ENCODE measurements at places on chromosomes 5 and 9.

DNA sequence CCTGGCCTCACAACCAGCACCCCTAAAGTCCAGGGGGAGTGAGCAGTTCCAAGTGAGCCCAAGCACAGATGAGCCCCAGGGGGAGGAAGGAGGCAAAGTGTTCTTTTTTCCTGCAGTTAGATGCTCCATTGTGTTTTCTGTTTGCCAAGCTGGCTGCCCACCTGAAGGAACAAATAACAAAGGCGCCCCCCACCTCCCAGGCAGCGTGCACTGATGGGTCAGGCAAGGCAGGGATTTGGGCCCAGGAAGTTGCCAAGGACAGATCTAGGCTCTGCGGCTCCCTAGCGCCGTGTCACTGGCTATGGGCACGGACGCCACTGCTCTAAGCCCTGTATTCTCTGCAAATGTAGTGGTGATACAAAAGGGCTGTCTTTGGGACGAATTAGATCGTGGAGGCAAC, 21.8 kb downstream of the FGF1 start:
- DNase-seq = no peak

DNA sequence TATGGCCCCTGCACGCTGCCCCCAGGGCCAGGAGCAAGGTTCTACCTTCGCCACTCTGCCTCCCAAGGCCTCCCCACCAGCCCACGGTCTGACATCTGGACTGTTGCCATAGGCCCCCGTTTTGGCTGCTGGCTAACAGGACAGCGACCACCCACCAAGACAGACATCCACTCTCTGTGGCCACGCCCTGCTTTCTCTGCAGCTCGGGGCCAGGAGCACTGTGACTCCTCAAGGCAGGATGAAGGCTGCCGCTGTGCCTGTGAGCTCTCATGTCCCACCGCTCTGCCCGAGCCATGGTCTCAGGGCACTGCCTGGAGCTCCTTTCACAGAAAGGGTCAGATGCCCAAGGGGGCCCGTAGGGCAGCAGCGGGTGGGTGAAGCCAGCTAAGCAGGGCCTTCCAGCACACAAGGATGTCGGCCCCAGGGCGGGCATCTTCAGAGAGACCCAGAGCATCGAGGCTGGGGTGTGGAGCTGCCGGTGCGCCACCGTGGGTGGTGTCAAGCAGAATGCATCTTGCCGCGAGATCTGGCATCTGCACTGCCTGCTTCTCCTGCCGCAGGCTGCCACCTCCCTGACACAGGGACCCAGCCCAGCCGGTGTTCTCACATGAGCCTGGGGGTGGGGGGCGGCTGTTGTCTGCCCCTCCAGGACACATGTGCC, 92.2 kb upstream of the ADAMTS2 start:
- no peak for DNase-seq

DNA sequence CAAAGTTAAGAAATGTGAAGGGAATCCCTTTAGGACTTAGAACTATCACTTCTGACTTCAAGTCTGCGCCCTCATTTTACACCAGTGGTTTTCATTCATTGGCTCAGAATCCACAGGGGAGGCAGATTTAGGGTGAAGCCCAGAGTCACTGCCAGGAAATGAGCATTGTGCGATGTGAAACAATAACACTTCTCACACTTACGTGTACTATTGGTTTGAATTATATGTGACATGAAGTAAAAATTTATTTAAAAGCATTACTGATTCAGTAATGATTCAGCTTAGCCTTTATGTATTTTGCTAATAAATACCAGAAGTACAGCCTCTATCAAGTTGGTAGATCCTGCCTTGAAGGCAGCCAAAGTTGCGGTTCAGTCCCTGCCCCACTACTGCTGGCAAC, 98.6 kb downstream of the PAM start:
- no peak for DNase-seq

- no peak for DNase-seq
Observed at GRCh38 chr5:40831346-40832210, 3.4 kb downstream of the RPL37 start.

GRCh38 chr5:150658121-150658520, 2.9 kb upstream of the MYOZ3 start:
- DNase-seq = no peak

GRCh38 chr5:39843767-39844166, 419.0 kb upstream of the DAB2 start:
- no peak for DNase-seq

- DNase-seq = no peak
Observed at GRCh38 chr5:157965989-157966388, 107.0 kb upstream of the CLINT1 start.

- DNase-seq = no peak
Observed at GRCh38 chr9:114011313-114011712, 66.8 kb downstream of the AMBP start.

DNA sequence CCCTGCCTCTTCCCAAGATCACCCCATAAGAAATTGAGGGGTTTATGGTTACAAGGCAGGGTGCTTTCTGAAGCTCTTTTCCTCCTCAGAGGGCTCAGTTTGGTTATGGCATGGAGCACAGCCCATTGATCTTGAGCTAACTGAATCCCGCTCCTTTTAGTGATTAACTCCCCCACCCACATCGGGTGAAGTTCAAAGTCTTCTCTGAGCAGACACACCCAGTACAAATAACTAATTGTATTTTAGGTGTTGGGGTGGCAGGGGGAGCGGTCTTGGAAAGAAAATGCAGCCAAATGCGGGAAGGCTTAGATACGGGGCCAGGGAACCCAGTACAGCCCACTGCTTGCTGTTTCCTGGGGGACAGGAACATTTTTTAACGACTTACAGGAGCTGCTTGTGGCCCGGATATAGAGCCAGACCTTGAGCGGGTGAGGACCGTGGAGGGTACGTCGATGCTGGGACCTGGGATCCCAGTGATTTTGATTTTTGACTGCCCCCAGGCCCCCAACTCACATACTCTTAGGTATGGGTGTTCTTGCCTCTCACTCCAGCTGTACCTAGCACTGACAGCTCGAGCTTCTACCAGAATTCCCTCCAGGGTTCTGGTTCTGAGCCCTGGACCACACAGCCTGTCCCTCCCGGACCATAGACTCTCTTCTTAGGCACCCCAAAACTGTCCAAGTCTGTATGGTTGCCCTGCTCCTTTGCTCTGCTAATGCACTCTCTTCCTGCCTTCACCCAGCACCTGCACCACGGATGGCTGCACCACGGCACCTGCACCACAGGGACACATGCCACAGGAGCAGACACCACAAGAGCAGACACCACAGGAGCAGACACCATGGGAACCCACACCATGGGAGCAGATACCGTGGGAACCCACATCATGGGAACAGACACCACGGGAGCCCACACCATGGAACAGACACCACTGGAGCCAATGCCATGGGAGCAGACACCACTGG, 18.3 kb upstream of the RXRA start:
- peak; percentile 34 for DNase-seq

GRCh38 chr5:147045290-147045689, 166.7 kb upstream of the PPP2R2B start:
- no peak for DNase-seq

- no peak for DNase-seq
Observed at GRCh38 chr5:135671966-135672365, 93.2 kb upstream of the CXCL14 start.

- no peak for DNase-seq
Observed at GRCh38 chr5:36277521-36278176, 24.1 kb downstream of the RANBP3L start.

- DNase-seq = no peak
Observed at GRCh38 chr9:135416664-135417290, 62.8 kb upstream of the PPP1R26 start.

GRCh38 chr9:37451628-37452027, 13.6 kb downstream of the ZBTB5 start:
- no peak for DNase-seq

DNA sequence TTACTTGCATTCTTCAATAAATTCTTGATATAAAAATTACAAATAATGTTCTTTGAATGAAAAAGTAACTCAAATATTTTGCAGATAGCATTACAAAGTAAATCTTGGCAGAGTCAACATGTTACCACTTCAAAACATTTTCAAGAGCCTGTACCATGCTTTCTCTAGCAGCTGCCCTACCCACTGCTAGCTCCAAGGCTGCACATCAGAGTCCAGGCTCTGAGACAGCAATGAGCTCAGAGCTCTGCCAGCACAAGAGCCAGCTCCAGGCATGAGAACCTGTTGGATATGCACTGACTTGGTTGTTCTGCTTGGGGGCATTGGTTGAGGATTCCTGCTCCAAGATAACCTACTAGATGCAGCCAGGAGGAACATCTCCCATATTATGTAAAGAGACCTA, 211.3 kb upstream of the HAPLN1 start:
- DNase-seq = no peak

DNA sequence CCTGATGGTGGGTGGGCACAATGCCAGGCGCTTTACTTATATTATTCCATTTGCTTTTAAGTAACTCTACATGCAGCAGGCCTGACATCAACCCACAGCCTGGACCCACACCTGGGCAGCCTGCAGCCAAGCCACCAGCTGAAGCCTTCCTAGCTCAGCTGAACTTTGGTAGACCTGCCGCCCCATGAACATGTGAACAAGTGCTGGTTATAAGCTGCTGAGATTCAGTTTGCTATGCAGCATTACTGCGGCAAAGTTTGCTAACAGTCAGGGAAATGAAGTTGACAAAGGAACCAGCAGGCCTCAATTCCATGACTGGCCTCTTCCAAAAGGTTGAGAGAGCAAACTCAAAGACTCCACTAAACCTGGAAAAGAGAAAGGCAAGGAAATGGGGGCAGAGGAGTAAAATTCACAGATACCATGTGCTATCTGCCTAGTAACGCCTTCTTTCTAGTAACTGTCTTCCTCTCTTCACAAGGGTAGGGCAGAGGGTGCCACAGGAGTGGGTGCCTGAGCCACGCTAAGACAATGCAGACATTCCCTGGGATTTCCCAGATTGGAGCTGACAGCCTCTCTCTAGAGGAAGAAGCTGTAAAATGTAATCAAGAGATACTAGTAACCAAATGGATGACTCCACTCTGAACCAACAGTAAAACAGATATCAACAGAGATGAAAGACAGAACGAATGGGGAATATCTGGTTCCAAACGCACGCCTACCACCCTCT, 2.9 kb downstream of the BOD1 start:
- DNase-seq = no peak

DNA sequence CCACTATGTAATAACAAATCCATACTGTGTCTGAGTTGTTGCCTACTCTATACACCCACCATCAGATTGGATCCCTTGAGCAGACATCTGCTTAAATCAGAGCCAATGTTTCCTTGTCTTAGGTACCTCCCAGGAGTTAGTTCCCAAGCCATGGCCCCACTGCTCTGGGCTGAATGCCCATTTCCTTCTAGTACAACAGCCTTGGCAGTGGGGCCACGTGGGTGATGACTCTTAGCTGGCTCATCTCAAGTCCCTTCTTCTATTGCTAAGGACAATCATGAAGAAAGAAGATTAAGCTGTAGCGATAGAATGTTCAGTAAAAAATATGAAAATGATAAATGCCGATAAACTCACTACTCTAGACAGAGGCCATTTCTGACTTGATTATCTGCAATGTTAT, 16.6 kb downstream of the PTGR1 start:
- DNase-seq = peak; percentile 71

DNA sequence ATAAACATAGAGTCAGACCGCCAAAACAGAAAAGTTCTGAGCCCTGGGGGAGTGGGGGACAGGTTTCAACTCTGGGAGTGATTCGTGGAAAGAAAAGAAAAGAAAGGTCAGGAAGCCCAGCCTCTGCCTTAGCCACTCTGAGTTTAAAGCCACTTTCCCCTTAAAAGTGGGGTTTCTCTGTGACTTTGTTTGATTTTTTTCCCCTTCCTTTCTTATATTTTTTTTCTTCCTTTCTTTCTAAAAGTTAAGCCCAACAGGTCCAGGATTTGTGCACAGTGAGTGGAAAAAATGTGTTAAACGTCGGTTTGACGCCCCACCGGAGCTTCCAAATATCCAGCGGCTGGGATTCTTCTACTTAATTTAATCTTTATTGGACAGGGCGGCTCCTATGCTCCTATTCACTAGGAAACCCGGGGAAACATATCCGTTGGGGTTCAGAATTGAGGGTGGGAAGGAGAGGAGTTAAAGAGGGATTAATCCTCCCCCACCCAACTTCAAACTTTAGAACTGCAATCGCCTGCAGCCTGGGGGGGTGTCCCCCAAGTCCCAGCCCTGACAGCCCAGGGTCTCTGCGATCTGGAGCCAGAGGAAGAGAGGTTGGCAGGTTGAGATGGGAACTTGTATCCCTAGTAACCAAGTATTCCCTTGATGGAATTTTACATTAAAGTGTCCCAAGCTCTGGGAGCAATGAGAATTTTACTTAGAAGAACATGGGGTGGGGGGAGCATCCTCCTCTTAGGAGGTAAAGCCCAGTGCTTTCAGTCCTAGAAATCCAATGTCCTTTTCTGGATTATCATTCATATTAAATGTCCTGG, 6.3 kb downstream of the NR2F1-AS1 start:
- no peak for DNase-seq

GRCh38 chr5:89917112-89917511, 492.4 kb downstream of the CETN3 start:
- DNase-seq = no peak

DNA sequence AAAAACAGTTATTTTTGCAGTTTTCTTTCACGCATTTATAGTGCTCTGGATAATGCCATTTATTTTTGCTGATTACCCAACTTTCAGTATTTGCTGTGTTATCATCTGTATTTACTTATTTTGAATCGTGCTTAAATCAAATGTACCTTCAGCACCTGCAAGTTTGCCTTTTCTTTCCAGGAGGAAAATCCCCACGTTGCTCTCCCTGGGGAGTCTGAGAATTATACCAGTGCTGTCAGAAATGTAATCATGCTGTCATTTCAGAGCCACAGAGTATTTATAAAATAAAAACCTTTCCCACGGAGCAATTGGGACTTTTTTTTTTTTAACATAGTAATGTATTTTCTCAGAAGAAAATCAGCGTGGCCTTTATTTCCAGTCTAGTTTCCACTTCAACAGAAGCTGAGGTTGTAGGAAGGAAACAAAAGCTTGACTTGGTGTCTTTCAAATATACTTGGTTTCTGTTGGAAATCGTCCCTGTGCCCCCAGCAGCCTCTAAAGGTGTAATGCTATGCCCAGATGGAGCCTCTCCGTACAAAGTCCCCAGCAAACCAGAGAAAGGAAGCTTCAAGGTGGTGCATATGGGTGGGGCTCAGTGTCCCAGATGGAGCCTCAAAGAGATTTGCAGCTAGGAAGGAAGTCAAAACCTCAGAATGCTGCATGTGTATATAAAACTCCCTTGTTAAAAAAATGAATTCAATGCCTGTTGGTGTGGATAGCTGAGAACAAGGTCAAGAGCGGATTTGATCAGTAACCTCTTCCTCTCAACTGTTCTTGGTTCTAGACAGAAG, 2.1 kb downstream of the GPR150 start:
- DNase-seq = no peak

- DNase-seq = no peak
Observed at GRCh38 chr5:5122776-5123175, 17.4 kb upstream of the ADAMTS16 start.
